ENCODE measurements at places on chromosomes 2 and 18. TPM values are rescaled to one million over a fixed set of nuclear protein-coding genes. Genes with fewer than 3 reads are reported as not detected.
A peak's percentile ranks its signal among the peaks of the same experiment; 100 is the strongest.

Gene GKN1
- 1.4 TPM for total RNA-seq

Gene PAX3
- total RNA-seq = 0.05 TPM

Gene KCNF1
- 0.57 TPM for total RNA-seq

Gene IL1RL1
- 1.1 TPM for total RNA-seq

Gene SLC23A3
- 0.47 TPM for total RNA-seq

Gene C2orf80
- total RNA-seq = not detected

Gene NT5DC4
- 0.85 TPM for total RNA-seq

Gene DNAJC5G
- not detected for total RNA-seq

Gene IL37
- 0.09 TPM for total RNA-seq

Gene ST8SIA5
- 0.05 TPM for total RNA-seq

GRCh38 chr2:132372276-132372675 lies 44.3 kb upstream of the GPR39 start:
- no peaks in the 10 kb centered on the region for H3K36me3 ChIP-seq
- H3K27ac ChIP-seq = no peak overlapping the region
- no peaks in the 10 kb centered on the region for H3K27me3 ChIP-seq
- no peak for DNase-seq

GRCh38 chr18:76494231-76495005 lies 624 bp downstream of the ZNF516 start:
- peaks cover 60% of the 10 kb centered on the region for H3K27me3 ChIP-seq
- H3K36me3 ChIP-seq = no peaks in the 10 kb centered on the region
- peaks cover 33% of the 10 kb centered on the region for H3K4me1 ChIP-seq
- peak overlapping the region; percentile 10 for H3K27ac ChIP-seq
- DNase-seq = peak; percentile 45
- H3K4me3 ChIP-seq = peak overlapping the region; percentile 76

DNA sequence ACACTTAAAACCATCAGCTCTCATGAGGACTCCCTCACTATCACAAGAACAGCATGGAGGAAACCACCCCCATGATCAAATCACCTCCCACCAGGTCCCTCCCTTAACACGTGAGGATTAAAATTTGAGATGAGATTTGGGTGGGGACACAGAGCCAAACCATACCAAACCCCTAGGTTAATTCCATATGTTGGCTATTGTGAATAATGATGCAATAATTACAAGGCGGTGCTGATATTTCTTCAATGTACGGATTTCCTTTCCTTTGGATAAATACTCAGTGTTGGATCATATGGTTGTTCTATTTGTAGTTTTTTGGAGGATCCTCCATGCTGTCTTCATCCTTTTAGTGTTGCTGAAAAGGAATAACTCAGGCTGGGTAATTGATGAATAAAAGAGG lies 652.1 kb upstream of the PKDCC start:
- H3K27me3 ChIP-seq = no peaks in the 10 kb centered on the region
- H3K4me1 ChIP-seq = no peaks in the 10 kb centered on the region
- DNase-seq = no peak
- no peak overlapping the region for H3K27ac ChIP-seq
- H3K4me3 ChIP-seq = no peak overlapping the region

- H3K36me3 ChIP-seq = no peaks in the 10 kb centered on the region
- no peak for DNase-seq
- no peak overlapping the region for H3K27ac ChIP-seq
- no peak overlapping the region for H3K4me3 ChIP-seq
- H3K27me3 ChIP-seq = no peaks in the 10 kb centered on the region
Measured at GRCh38 chr2:195594248-195594647, 62.8 kb upstream of the SLC39A10 start.

- DNase-seq = no peak
- H3K4me3 ChIP-seq = no peak overlapping the region
- H3K27me3 ChIP-seq = no peaks in the 10 kb centered on the region
- no peak overlapping the region for H3K27ac ChIP-seq
Measured at GRCh38 chr2:11092701-11093335, 62.4 kb upstream of the SLC66A3 start.

- peaks cover 14% of the 10 kb centered on the region for H3K36me3 ChIP-seq
- no peaks in the 10 kb centered on the region for H3K27me3 ChIP-seq
- H3K27ac ChIP-seq = no peak overlapping the region
- H3K4me1 ChIP-seq = no peaks in the 10 kb centered on the region
- H3K4me3 ChIP-seq = no peak overlapping the region
Measured at GRCh38 chr2:119377294-119377992, 10.7 kb downstream of the DBI start.

DNA sequence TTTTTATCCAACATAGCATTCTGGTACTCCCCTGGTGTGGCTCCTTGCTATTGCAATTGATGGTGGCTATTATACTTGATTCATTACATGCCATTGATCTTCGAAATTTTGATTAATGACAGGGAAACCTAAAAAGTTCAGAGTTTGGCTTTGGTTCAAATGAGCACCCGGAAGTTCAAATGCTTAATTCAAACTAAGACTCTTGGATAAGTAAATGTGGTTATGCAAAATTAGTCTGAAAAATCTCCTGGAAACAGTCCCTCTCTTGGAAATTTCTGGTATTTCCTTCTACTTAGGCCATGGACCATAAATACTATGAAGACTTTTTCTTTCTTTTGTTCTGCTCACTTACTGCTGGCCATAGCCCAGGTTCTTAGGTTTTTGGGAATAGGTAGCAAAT lies 65.3 kb upstream of the SMIM21 start:
- no peak overlapping the region for H3K4me3 ChIP-seq
- H3K27ac ChIP-seq = no peak overlapping the region
- H3K36me3 ChIP-seq = no peaks in the 10 kb centered on the region
- no peaks in the 10 kb centered on the region for H3K27me3 ChIP-seq

- no peak for DNase-seq
- no peak overlapping the region for H3K4me3 ChIP-seq
- H3K4me1 ChIP-seq = no peaks in the 10 kb centered on the region
Measured at GRCh38 chr2:160241251-160242137, 41.4 kb upstream of the ITGB6 start.

- H3K36me3 ChIP-seq = no peaks in the 10 kb centered on the region
- H3K4me3 ChIP-seq = no peak overlapping the region
- no peak overlapping the region for H3K27ac ChIP-seq
- no peaks in the 10 kb centered on the region for H3K4me1 ChIP-seq
- no peaks in the 10 kb centered on the region for H3K27me3 ChIP-seq
- no peak for DNase-seq
Measured at GRCh38 chr2:225510796-225511195, 111.3 kb downstream of the NYAP2 start.

DNA sequence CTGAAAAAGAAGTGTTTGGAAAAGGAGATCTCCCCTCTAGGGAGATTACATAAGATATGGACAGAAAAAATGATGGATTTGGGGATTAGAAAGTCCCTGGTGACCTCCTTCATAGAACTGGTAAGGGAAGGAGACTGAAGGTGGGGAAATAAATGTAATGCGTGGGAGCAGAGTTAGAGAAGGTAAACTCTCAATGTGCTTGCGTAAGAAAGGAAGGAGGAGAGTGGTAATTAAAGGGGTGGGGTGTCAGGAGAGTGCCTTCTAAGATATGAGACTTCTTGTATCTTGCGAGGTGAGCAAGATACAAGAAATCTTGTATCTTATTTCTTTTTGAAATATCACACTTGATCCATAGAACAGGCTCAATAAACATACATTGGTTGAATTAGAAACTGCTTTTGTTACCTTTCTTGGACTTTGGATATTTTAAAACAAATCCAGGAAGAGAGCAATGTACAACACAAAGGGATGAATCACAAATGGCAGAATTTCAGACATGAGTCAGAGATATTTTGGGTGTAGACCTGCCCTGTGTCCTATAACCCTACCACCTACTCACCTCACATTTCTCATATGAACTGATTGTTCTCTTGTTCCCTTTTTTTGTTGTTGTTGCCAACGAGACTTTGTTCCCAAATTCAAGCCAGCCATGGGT lies 342.4 kb downstream of the INSIG2 start:
- no peaks in the 10 kb centered on the region for H3K36me3 ChIP-seq
- H3K4me1 ChIP-seq = no peaks in the 10 kb centered on the region
- no peaks in the 10 kb centered on the region for H3K27me3 ChIP-seq
- H3K4me3 ChIP-seq = no peak overlapping the region
- DNase-seq = no peak

DNA sequence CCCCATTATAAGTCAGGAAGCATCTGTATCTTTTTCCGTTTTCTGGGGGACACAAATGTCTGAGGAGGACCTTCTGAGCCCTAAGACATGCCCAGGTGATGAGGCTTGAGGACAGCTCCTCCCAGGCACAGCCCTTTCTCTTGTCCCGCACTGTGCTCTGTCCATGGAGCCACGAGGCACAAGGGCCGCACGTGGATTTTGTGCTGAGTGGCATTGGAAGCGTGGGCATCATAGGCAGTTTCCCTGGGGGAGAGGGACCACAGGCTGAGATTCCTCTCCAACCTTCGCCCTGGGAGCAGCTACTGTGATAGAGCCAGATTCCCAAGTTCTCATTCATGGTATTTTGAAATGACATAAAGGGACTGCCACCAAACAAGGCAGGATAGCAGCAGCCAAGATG lies 139.9 kb downstream of the SH3RF3 start:
- no peaks in the 10 kb centered on the region for H3K27me3 ChIP-seq
- no peaks in the 10 kb centered on the region for H3K4me1 ChIP-seq
- H3K36me3 ChIP-seq = no peaks in the 10 kb centered on the region
- H3K4me3 ChIP-seq = no peak overlapping the region
- no peak for DNase-seq

DNA sequence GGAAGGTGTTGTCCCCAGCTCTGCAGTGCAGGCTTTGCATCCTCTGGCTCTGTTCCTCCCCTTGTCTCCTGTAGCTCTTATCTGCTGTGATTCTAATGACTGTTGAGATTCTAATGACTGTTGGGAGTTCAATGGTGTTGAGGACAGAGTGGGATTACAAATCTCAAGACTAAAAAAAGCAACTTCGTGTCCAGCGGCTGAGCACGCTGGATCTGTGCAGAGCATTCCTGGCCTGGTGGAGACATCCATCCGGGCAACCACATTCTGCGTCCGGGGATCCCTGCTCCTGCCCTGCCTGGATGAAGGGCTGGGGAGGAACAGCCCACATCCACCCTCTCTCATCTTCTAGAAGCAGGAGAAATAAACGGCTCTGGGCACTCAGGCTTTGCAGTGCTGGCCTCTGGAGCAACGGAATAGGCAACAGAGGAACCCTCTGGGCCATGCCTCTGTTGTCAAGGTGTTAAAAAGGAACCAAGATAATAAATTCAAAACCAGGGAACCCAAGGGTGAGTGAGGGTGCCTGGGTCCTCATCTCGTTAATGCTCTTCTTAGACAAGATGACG lies 106.7 kb upstream of the ASB18 start:
- H3K36me3 ChIP-seq = no peaks in the 10 kb centered on the region
- H3K4me3 ChIP-seq = no peak overlapping the region
- no peaks in the 10 kb centered on the region for H3K27me3 ChIP-seq
- DNase-seq = no peak
- H3K4me1 ChIP-seq = peaks cover 5% of the 10 kb centered on the region
- H3K27ac ChIP-seq = no peak overlapping the region

- DNase-seq = no peak
- no peaks in the 10 kb centered on the region for H3K27me3 ChIP-seq
- H3K27ac ChIP-seq = no peak overlapping the region
- no peak overlapping the region for H3K4me3 ChIP-seq
- no peaks in the 10 kb centered on the region for H3K4me1 ChIP-seq
Measured at GRCh38 chr2:217645896-217646295, 356.9 kb downstream of the TNS1 start.

DNA sequence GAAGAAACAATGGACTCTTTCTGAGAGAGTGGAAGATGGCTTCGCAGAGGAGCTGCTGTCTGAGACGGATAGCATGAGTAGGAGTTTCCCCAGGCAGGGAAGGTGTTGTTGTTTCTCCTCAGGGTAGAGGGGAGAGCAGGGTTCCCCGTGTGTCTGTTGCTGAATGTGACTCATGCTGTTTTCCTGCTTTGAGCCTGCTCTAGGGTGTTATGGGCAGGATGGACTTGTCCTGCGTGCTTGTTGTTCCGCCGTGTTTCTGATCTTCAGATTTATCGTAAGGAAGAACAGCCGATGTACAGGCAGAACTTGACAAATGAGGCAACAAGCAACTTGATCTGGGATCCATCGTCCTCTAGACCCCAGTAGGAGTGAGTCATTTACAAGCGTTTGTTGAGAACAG lies 19.7 kb upstream of the MYCN start:
- H3K4me1 ChIP-seq = no peaks in the 10 kb centered on the region
- H3K4me3 ChIP-seq = no peak overlapping the region
- no peak overlapping the region for H3K27ac ChIP-seq
- H3K27me3 ChIP-seq = no peaks in the 10 kb centered on the region
- no peaks in the 10 kb centered on the region for H3K36me3 ChIP-seq

DNA sequence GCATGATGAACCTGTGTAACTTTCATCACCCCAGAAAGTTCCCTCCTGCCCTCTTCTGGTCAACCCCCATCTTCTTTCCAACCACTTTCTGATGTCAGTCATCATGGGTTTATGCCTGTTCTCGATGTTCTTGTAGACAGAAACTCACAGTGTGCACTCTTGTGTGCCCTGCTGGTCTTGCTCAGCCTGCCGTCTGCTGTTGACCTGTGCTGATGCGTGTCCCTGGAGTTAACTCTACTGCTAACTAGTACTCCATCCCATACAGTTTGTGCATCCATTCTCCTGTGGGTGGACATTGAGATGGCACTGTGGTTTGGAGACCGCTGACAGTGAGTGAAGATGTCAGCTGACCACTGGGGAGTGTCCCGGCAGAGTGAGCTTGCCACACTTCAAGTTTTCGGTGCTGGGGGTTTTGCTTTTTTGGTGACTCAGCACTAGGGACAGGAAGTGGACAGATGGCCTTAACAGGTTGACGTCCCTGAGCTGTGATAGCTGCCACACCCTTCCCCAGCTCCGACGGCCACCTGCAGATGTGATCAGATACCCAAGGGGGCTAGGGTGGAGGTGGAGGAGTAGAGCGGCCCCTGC lies 14.8 kb downstream of the KLHL29 start:
- no peak for DNase-seq
- no peaks in the 10 kb centered on the region for H3K27me3 ChIP-seq
- no peak overlapping the region for H3K27ac ChIP-seq
- H3K4me1 ChIP-seq = no peaks in the 10 kb centered on the region
- no peak overlapping the region for H3K4me3 ChIP-seq
- no peaks in the 10 kb centered on the region for H3K36me3 ChIP-seq

DNA sequence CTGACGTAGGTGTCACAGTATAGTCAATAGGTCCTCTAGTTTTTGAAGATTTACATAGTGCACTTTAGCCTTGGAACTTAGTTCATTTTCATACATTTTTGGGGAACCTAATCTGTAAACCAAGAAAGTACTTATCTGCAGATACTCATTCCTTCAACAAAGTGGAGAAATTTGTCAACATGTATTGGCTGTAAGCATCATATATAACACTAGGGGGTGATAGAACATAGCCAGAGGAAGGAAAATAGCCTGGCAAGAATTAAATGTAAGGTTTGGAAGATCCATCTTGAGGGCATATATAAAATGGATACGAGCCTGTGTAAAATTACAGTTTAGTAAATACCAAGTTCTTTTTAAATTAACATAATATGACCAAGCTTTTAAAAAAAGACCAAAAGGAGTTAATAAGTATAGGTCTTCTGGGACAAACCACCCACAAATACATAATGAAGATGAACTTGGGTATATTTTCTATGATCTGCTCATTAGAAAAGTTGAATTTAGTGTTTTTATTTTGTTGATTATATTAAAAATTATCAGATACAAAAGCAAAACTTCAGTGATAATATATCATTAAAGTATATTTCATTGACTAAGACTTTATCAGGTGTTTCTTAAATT lies 18.2 kb downstream of the RPL37A start:
- H3K36me3 ChIP-seq = no peaks in the 10 kb centered on the region
- H3K27me3 ChIP-seq = no peaks in the 10 kb centered on the region
- no peak overlapping the region for H3K4me3 ChIP-seq
- H3K27ac ChIP-seq = no peak overlapping the region
- H3K4me1 ChIP-seq = no peaks in the 10 kb centered on the region

GRCh38 chr18:28574175-28574574 lies 397.2 kb upstream of the CDH2 start:
- H3K27ac ChIP-seq = no peak overlapping the region
- no peaks in the 10 kb centered on the region for H3K27me3 ChIP-seq
- no peak overlapping the region for H3K4me3 ChIP-seq
- no peaks in the 10 kb centered on the region for H3K36me3 ChIP-seq
- no peak for DNase-seq
- no peaks in the 10 kb centered on the region for H3K4me1 ChIP-seq

Measured in thymus (tissue), 14 donors.